ENCODE measurements at places on chromosomes 3 and 15.

GRCh38 chr3:48711727-48712126, 5.3 kb downstream of the IP6K2 start:
- DNase-seq, result no peak

GRCh38 chr15:85743392-85744055, 51.2 kb downstream of the KLHL25 start:
- peak; percentile 37 for DNase-seq

DNA sequence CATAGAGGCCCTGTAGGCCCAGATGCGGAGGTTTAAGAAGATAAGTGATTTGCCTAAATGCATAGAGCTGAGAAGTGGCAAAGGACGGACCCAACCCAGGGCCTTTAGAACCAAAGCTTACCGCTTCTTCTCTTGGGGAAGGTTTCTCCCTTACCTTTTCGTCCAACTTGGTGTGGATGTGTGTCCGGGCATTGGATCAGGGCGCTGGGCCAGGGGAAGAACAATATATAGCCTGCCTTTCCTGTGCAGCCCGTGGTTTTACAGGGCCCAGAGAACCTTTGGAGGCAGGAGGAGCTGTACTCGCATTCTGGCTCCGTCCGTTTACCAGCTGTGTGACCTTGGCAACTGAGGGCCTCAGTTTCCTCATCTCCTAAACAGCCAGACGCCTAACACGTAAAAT, 686 bp upstream of the P3H2 start:
- no peak for DNase-seq

DNA sequence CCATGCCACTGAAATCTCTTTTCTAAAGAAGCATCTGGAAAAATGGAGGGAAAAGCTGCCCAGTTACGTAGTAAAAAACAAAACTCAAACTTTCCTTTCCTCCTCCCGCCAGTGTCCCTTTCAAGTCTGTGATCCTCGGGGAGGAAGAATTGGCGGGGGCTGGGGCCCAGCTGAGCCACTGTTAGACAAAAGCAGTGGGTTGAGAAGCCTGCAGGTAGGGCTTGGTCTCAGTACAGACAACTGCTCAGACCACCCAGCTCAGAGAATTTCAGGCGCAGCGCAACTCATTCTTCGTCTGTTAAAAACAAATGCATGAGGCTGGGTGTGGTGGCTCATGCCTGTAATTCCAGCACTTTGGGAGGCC, 117.1 kb downstream of the MYLK start:
- no peak for DNase-seq

DNA sequence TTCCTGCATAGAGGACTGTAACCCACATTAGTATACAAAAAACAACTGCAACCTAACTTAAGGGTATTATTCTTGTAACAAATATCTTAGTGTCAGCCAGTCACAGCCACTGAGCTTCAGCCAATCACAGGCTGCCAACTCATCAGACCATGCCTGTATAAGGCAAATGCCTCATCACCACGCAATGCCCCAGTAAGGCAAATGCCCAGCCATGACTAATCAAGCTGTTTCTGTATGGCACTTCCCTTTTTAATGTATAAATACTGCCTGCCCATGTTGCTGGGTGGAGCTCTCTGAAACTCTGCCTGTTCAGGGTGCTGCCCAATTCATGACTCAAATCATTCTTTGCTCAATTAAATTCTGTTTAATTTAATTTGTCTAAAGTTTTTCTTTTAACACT, 18.4 kb upstream of the GABRA5 start:
- no peak for DNase-seq

- DNase-seq, result no peak
Observed at GRCh38 chr3:6799264-6799915, 61.5 kb upstream of the GRM7 start.

- DNase-seq, result no peak
Observed at GRCh38 chr3:73072634-73073033, 11.2 kb downstream of the EBLN2 start.

DNA sequence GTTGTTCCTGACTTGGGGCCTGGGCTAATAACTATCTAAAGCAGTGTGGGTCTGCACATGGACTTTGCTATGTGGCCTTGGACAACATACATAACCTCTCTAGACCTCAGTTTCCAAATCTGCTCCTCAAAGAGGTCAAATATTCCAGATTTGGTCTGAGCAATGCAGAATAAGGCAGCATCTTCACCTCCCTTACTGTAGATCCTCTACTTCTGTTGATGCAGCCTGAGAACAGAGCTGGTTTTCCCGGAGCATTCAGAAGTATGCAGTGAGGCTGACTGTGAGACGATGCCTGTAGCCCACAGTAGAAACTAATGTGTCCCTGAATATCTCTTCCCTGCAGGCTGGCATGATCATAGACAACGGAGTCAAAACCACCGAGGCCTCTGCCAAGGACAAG, 65.3 kb downstream of the MESD start:
- DNase-seq, result no peak

- DNase-seq, result no peak
Observed at GRCh38 chr3:38222032-38222634, 43.5 kb upstream of the SLC22A13 start.

- DNase-seq, result no peak
Observed at GRCh38 chr3:40717471-40717870, 192.7 kb downstream of the ZNF621 start.

GRCh38 chr3:49183873-49184272, 12.5 kb downstream of the KLHDC8B start:
- no peak for DNase-seq

Measured in brain (organoid and tissue), 16 donors.